ENCODE measurements at places on chromosomes 2 and 18.

- DNase-seq = no peak
Observed at GRCh38 chr2:99841749-99842148, 300.6 kb downstream of the AFF3 start.

DNA sequence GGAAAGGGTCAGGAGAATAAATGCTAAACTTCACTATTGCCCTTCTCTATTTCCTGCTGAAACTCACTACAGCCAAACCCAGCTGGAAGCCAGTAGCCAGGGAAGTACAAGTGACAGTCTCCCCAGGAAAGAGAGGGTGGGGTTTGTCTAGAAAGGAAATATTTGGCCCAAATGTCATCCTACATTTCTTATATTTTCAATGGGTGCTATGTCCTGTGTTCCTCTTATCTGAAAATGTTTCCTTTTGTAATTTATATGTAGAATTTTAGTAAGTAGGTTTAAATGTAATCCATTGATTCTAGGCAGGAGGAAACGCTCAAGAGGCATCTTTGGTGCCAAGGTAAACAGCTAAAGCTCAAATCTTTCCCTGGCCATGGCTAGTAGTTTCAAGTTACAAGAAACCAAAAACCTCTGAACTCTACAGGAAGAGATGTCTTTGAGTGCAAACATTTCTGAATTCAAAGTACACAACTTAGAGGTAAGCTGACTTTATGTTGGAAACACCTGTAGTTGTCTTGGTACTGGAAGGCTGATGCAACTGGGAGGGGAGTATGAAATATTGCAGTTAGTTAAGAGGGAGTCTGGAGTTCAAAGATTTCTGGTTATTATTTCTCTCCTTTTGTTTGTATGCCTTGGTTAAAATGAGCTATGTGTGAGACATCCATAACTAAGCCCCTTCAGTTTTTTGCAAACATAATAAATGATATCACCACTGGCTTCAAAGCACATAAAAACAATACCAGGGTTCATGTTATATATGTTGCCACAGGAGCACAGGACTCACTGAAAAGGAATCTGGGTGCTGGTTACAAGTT is 356.1 kb upstream of the ZC3H15 start:
- DNase-seq = no peak

- no peak for DNase-seq
Observed at GRCh38 chr2:10875126-10875525, 36.6 kb upstream of the KCNF1 start.

DNA sequence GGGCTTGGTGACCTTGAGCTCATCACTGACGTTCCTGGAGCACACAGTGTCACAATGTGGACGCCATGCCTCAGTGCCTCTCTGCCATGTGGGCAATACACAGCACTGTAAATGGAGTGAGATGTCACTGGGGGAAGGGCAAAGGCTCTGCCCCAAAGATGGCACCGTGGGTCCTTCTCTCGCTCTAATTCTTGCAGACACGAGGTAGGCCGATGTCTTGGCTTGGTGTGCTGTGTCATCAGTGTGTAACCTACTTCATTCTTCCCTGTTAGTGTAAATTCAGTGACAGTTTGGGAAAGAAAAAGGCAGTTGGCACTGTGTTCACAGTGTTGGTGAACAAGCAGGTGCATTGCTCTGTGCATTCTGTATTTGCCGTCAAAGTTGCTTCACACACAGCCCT is 309.3 kb upstream of the MYT1L start:
- DNase-seq = no peak

DNA sequence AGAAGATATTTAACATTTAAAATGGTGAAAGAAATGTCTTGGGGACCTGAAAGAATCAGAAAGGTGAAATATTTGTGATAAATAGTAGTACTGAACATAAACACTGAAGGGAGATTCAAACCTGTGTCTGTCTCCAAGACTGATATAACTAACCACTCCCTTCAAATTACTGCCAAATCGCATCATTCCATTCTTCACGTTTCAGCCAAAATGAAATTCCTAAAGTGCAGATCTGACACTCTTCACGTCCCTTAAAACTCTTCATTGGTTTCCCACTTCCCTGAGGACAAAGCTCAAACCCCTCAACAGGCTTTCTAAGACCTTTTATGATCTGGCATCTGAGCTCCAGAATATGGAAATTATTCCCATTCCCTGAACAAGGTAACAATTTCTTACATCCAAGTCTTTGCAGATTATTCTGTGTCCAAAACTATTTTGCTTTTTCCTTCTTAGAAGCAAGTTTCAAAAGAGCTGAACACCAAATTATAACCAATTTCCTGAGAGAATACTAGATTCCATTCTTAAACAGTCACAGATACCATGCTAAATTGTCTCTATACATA is 18.9 kb downstream of the SLC8A1 start:
- no peak for DNase-seq

- DNase-seq = no peak
Observed at GRCh38 chr2:39156107-39156506, 35.3 kb upstream of the SOS1 start.

Data from stimulated activated CD8-positive, alpha-beta memory T cell treated with anti-CD3 and anti-CD28 coated beads, Interleukin-4, amount 100 ng/mL, for 48 hours (primary cell).